Activated naive CD4-positive, alpha-beta T cell treated with Interleukin-2 at 50 U/mL for 16 hours (primary cell): ENCODE measurements at places on chromosomes 16 and 17.

DNA sequence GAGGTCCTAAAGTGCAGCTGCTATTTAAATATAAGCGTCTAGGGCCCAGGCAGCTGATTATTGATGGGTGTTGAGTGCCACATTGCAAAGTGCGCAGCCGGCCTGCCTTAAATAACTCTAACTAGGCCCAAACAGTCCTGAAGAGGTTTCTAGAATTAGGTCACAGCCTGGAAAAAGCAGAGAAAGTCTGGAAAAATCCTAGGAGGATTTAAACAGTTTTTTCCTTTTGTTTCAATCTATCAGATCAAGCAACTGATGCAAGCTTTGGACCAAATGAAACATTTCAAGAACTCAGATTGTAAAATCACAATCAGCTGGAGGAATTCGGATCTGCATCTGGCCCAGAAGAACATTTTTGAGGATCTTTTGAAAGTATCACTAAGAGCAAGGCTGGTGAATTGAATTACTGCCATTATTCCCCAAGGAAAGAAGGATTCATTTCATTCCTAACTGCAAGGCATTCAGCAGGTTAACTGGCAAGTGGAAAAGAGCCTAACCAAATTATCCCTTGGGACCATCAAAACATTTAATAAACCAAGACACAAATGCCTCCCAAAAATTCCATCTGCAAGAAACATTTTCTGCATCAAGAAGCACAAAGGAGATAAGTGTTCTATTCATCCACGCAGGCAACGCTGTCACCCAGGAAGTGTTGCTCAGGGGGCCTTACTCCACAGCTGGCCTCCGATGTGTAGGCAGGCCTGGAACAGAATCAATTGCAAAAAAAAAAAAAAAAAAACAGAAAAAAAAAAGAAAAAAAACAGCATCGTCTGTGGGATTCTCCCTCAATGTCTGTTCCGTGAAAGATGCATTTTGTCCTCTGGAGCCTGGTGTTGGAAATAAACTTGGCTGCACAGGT, 46.1 kb downstream of the IRX3 start:
- DNase-seq = no peak

DNA sequence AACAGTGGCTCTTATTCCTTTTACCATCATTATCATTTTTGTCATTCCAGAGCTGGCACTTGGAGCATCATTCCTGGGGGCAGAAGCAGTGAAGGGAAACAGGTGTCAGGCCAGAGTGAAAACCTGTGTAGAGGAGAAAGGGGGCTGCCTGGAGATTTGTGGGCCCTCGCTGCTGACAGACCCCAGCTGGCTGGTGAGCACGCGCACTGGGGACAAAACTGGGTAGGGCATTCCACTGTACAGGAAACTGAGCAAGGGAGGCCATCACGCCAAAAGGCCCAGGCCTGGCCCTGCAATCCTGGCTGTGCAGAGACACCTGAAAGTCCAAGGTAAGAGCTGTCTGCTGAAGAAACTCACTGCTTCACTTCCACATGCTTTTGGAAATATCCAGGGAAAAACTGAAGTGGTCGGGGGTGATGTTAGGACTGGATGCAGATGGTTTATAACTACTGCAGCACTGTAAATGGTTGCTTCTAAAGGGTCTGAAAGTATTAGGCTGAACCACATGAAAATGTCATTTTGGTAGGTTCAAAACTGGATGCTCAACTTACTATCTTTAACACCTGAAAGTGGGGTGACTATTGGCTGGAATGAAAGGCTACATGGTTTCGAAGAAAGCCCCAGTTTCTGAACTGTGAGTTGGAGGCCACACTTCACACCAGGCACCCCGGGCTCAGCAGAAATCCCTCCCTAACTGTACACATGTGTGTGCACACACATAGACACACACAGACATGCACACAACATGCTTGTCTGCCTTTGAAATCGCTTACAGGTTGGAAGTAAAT, 225.0 kb downstream of the C16orf78 start:
- no peak for DNase-seq

DNA sequence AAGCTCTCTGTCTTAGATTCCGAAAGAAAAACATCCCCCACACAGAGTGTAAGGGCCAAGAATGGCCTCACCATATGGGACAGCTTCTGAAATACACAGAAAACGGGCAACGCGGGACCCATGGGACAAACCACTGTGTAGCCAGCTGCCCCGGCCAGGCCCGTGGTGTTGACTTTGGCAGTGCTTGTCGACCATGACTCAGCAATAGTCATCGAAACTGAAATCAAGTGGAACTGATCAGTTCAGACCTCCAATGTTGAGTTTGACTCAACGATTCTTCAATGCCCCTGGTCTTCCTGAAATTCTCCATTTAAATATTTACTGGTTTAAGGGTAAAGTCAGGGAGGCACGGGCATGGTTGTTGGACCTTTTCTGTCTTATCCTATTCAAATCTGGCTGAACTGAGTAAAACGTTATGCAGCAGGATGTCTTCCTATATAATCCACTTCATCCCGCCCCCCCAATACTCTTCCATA, 27.5 kb downstream of the ZFHX3 start:
- DNase-seq = no peak

DNA sequence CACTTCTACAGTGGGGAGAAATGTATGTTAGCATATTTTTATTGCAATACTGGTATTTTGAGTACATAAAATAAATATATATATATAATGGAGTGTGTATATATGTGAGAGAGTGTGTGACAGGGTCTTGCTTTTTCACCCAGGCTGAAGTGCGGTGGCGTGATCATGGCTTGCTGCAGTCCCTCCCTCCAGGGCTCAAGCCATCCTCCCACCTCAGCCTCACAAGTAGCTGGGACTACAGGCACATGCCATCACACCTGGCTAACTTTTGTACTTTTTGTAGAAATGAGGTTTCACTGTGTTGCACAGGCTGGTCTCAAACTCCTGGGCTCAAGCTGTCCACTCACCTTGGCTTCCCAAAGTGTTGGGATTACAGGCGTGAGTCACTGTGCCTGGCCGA, 4.1 kb downstream of the CYLD start:
- DNase-seq = no peak

DNA sequence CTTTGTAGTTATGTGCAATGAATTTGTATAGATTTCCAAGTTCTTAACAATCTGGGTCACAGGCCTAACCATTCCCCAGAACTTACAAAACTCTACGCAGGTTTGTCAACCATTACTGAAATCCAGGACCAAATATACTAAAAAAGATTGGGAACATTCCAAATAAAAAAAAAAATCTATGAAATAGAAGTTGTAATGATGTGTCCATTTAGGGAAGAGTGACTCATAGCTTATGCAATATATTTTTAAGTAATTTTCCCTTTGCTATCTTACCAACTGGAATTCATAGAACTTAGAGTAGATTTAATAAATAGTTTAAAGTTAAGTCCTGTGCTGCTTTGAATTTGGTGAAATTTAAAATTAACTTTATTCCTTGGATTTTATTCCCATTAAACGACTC, 393.2 kb downstream of the PMP22 start:
- DNase-seq = no peak

- peak; percentile 26 for DNase-seq
These were observed 185.3 kb upstream of the CACNG3 start for GRCh38 chr16:24070851-24071250.

- no peak for DNase-seq
These were observed 14.3 kb downstream of the ZNF319 start for GRCh38 chr16:57986196-57986595.

- DNase-seq = peak; percentile 57
These were observed 12.8 kb upstream of the GNG13 start for GRCh38 chr16:813204-813915.

DNA sequence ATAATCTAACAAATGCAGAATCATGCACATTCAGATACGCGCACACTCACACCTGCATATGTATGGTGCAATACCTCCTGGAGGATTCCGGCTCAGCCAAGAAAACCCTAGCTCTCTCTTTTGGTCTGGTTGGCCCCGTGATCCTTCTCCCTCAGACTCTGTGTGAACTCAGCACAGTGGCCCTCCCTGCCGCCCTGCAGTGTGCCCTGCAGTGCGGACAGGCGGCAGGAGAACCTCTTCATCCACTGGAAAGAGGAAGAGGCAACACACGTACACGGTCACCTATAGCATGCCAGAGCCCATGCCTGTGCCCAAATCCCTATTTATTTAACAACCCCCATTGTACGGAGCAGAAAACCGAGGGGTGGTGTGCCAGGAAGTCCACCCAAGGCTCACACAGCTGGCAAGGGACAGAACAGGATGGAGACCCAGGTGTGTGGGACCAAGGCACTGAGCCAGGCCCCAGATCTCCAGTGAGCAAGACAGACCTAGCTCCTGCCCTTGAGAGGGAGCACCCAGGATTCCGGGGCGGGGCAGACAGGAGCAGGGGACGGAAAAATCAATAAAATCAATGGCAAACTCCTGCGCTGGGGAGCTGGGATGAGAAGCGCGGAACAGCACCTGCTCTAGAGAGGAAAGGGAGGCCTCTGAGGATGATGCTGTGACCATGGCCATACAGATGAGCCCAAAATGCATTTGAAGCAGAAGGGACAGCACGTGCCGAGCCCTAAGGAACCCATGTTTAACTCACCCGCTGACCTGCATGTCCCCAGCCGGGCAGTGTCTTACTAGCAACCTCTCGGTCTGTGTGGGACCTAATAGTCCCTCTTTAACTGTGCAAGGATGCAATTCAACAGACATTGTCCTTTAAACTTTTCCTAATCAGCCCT, 54.7 kb upstream of the CIBAR2 start:
- DNase-seq = no peak

DNA sequence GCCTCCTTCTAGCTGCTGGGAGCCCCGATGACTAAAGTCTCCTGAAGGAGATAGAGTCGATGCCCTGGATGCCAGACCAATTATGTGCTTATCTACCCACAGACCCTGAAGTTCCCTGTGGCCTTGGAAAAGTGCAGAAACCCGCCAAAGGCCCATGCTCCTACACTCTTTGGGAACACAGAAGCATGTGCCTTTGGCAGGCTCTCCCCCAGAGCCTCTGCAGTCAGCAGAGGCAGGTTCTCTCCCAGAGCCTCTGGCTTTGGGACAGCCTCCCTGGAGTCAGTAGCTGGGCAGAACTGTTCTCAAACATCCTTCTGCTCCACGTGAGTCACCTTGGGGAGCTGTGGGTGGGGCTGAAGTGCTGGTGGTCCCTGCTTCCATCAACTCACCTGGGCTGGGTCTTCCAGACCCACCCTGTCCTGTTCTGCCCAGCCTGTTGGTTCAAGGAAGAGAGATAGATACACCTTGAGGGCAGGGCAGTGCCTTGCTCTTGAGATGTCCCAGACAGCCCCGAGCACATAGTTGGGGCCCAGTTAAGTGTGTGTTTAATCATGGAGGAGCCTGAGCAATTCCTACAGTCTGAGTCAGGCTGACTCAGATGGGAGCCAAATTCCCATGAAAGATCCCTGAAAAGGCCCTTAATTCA, 3.2 kb upstream of the CDK5RAP3 start:
- no peak for DNase-seq

- no peak for DNase-seq
These were observed 188.3 kb downstream of the ZFHX3 start for GRCh38 chr16:72859581-72859980.

GRCh38 chr17:63500543-63501390, 22.4 kb upstream of the KCNH6 start:
- DNase-seq = no peak

DNA sequence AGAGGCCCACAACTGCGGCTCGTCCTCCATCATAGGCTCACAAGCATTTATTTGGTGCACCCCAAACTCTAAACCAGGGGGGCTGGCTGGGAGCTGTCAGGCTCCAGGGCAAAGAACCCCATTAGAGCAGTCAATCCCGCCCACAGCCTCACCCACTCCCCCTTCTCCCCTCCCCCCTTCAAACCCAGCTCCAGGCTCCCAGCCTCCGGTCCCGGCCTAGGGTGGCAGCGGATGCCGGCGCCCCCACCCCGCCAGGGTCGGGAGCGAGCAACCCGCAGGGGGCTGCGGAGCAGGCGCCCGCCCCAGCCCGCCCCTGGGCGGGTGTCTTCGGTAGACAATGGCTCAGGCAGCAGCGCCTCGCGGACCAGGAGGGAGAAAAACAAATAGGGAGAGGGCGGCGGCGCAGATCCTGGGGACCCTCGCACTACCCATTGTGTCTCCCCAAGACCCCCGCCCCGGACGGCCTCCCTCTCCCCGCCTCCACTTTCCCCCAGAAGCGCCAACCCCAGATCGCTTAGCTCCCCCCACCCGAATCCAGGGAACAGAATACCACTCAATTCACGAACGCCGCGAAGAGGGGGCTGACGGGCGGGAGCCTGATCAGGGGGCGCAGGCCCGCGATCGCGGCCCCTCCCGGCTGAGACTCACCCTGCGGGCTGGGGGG, 572 bp downstream of the FAM171A2 start:
- DNase-seq = no peak

DNA sequence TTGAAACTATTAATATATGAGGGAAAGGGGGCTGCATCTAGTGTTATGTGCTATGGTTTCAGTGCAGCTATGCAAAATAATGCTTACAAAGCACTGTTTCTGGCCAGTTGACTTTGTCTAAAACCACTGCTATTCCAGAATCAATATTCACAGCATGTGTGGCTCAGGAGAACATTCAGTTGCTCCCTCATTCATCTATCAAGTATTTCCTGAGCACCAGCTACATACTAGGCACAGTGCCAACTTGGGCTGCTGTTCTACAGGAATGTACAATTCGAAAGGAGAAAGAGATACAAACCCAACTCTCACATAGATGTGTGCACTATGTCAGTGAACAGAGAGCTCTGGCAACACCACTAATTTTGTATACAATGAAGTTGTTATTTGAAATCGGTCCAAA, 183.0 kb downstream of the PHKB start:
- no peak for DNase-seq

GRCh38 chr16:69338557-69339288, 641 bp downstream of the COG8 start:
- DNase-seq = no peak

- DNase-seq = no peak
These were observed 13.9 kb downstream of the GRB7 start for GRCh38 chr17:39751637-39752036.

GRCh38 chr17:50501054-50501453, 7.2 kb upstream of the MYCBPAP start:
- peak; percentile 40 for DNase-seq

- DNase-seq = no peak
These were observed 47.7 kb downstream of the ZFHX3 start for GRCh38 chr16:73000020-73000906.

- DNase-seq = no peak
These were observed 680.7 kb upstream of the SALL1 start for GRCh38 chr16:51831595-51832367.

DNA sequence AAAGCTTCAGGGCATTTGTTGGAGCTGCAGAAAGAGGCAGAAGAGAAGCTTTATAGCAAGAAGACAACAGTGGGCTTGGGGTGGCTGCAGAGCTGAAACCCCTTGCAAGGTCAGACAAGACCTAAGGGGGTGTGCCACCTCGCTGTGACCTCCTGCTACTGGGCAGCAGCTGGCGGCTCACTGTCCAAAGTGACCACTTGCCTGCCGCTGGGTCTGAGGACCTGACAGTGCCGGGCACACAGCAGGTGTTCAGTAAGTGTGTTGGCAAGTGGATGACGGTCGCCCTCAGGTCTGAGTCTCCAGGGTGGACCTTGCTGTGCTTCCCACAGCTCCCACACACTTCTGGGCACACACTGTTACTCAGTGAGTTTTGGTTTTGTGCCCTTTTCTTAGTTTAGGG, 336.5 kb downstream of the C16orf95 start:
- DNase-seq = no peak

GRCh38 chr17:13351046-13351445, 250.7 kb downstream of the HS3ST3A1 start:
- DNase-seq = no peak
